ENCODE measurements at places on chromosomes 6 and 20.

DNA sequence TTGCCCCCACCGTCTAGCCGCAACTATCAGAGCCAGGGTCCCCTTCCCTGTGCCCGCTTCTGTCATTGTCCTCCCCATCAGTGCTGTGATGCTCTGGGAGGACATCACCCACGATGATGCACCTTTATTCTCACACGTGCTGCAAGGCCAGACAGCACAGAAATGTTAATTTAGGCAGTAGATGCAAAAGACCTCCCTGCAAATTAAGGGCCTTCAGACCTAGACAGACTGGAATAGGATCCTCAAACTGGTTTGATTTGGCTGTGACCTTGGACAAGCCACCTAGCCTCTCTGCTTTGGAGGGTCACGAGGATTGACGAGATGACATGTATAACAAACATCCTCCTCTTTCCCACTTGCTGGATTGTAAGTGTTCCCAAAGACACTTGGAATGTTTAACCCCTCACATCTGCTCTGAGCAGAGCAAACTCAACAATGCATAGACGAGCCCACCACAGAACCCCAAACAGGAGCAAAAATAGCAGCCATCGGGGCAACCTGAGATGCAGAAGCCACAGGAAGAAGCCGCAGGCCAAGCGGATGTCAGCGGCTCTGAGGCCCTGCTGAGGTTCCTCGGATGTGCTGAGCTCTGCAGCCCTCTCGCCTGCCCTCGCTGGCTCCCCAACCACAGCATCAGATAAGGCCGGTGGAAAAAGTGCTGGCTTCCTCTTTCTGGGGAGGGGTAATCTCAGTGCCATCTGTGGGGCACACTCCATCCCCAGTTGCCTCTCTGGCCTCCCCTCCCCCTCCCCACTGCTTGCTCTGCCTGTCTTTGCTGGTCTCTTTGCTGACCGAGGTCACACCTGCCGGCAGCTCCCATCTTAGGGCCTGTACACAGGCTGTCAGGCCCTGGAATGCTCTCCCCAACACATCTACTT is 35.3 kb downstream of the TOX2 start:
- DNase-seq: peak; percentile 42

- DNase-seq: no peak
These were observed 210.4 kb upstream of the RNF24 start for GRCh38 chr20:4225745-4226144.

GRCh38 chr20:2593756-2594155 is 57.4 kb downstream of the TMC2 start:
- no peak for DNase-seq

DNA sequence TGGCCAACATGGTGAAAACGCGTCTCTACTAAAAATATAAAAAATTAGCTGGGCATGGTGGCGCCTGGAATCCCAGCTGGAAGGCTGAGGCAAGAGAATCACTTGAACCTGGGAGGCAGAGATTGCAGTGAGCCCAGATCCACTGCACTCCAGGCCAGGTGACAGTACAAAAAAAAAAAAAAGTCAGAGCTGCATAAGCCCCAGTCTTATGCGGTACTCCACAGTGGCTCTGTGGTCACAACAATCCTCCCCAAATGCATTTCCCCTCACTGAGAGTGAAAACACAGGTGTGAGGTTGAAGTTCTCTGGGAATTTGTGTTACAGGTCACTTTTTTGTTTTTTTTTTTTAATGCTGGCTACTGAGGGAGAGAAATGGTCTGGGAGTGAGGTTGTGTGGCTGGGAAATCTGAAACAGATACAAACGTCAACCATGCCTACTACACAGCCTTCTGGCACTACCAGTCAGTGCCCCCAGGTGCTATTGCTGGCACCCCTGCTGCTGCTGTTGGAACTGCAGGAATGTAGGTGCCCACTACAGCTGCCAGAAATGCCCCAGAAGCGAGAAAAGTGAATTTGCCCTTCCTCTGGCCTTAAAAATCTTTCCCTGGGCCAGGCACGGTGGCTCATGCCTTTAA is 5.7 kb downstream of the MRPS26 start:
- no peak for DNase-seq

- no peak for DNase-seq
These were observed 2.1 kb downstream of the PTK6 start for GRCh38 chr20:63534831-63535651.

- no peak for DNase-seq
These were observed 7.5 kb downstream of the F13A1 start for GRCh38 chr6:6312901-6313441.

- DNase-seq: no peak
These were observed 470.6 kb downstream of the MAFB start for GRCh38 chr20:40218316-40218969.

- no peak for DNase-seq
These were observed 508 bp downstream of the NOP56 start for GRCh38 chr20:2652724-2653555.

GRCh38 chr6:74577619-74578018 is 628.2 kb downstream of the COL12A1 start:
- DNase-seq: no peak

DNA sequence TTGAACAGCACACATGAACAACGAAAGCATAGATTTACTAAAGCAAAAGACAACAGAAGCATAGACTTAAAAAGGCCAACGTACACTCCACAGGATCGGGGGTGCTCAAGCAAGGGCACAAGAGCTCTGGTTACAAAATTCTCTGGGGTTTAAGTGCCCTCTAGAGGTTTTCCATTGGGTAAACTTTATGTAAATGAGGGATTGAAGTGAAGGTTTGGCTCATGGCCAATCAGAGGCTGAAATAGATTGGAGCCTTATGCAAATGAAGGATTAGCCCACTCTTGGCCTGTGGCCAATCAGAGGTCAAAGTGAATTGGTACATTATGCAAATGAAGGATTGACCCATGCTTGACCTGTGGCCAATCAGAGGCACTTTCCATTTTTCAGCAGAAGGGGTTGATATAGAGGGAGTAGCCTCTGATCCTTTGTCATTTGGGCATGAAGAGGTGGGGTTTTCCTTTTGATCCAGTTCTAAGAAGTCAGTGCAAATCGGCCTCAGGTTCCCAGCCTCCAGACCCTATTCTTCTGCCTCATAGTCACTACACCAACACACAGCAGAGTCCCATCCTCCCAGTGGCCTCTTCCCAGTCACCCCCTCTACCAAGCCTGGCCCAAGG is 244.9 kb downstream of the THBS2 start:
- DNase-seq: no peak

DNA sequence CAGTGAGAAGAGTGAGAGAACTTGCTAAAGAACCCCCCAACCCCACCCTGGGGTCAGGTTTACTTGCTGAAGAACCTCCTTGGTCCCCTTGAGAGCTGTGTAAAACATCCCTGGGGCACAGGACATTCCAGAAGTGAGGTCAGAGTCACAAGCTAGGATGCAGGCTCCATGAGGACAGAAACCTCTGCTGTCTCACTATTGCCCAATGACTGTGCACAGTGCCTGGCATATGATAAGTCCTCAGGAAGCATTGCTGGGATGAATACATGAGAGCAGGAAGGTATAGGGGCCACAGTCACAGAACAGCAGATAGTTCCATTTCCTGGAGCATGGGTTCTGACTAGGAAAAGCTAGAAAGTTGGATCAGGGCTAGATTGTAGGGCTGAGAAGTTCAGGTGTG is 18.4 kb downstream of the NT5E start:
- DNase-seq: no peak

- DNase-seq: no peak
These were observed 47.6 kb upstream of the RNF24 start for GRCh38 chr20:4062721-4063606.

DNA sequence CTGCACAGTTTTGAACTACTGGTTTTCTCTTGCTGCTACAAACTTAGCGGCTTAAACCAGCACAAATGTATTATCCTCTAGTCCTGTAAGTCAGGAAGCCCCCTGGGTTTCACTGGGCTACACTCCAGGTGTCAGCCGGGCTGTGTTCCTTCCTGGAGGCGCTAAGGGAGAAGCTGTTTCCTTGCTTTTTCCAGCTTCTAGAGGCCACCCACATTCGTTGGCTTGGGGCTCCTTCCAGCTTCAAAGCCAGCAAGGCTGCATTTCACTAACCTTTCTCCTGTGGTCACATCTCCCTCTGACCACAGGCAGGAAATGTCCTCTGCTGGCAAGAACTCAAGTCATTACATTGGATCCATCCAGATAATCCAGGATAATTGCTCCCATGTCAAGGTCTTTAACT is 350.6 kb upstream of the PLCB4 start:
- no peak for DNase-seq

- no peak for DNase-seq
These were observed 524.4 kb downstream of the KIF16B start for GRCh38 chr20:16048876-16049275.

GRCh38 chr6:72873433-72873832 is 251.6 kb downstream of the KCNQ5 start:
- no peak for DNase-seq

- DNase-seq: no peak
These were observed 191.9 kb upstream of the SLC35B3 start for GRCh38 chr6:8627085-8627861.

DNA sequence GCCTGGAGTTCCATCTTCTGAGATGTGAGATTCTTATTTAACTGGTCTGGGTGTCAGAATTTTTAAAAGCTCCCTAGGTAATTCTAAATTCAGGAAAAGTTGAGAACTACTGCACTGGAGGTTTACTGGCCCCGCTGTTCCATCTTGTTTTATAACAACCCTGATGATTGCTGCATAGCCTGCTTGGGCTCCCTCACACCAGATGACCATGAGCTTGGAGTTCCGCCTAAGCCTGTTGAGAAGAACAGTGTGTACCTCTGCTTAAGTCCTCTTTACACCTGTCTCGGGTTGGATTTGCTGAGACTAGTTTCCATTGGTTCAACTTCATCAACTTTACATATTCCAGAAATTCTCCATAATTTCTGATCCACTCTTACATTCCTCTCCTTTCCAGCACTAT is 77.9 kb downstream of the FKBP5 start:
- no peak for DNase-seq

DNA sequence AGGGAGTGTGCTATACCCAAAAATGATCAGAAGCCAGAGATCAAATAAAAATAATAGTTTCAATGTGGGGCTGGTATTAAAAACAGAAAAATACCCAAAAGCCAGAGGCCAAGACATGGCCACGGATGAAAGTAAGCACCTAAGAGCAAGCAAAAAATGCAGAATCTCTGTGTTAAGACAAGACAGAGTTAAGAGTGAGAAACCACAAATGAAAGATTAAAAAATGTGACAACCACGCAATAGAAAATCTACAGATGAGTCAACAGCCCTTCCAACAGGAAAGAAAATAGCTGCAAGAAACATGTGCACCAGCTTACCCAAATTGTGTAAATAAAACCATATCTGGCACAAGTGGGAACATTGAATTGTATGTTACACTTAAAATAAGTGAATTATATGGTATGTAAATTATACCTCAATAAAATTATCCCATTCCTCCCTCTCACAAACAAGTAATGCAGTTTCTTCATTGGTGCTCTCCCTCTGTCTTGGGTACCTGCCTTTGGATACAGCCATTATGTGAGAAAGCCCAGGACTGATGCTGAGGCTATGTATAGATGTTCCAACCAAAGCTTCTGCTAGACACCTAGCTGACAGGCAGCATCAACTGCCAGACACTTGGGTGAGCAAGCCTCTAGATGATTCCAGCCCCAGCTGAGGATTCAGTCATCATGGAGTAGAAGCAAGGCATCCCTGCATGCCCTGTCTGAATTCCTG is 55.3 kb upstream of the UFL1 start:
- no peak for DNase-seq

- no peak for DNase-seq
These were observed 17.3 kb upstream of the SNRPB2 start for GRCh38 chr20:16712511-16712947.

DNA sequence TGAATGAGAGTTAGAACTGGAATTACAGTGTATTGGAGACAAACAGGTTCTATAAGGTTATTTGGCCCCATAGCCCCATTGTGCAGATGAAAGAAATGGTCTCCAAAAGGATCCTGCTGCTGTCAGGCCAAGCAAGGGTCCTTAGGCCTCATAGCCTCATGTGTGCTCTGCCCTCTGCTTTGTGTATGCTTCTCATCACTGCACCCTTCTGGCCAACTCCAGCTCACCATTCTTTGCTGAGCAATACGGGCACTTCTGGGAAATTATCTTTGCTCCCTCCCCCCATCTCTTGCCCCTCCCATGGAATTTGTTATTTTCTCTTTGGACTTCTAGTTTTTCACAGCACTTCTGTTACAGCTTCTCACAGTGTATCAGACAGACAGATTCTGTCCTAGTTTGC is 298.8 kb downstream of the FOXA2 start:
- no peak for DNase-seq

GRCh38 chr20:59178983-59179595 is 15.5 kb downstream of the ZNF831 start:
- no peak for DNase-seq

DNA sequence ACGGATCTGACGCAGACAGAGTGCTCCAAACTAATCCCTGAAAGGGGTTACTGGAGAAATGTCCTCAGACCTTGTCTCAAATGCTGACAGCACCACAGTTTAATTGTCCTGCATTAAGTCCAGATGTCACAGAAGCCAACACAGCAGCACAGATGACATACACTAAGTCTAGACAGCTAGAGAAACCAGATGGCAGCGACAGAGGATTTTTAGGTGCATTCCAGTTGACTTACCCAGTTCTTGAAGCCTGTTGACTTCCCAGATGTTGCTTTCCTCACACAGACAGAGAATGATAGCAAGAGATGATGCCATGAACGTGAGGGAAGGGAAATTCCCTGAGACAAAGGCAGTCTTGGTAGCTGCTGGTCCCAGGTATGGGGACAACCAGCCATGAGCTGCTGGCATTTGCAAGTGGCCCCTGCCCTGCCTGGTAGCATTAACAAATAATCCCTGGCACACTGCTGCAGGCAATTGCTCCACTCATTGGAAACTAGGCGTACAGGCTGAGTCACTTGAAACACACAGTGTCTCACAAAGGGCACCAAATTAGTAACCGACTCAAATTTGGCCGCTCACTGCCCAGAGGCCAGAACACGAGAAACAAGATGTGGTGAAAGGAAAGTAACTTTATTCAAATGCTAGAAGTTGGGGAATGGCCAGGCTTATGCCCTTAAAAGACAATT is 52.2 kb downstream of the ADGB start:
- no peak for DNase-seq

- no peak for DNase-seq
These were observed 147.5 kb downstream of the FLRT3 start for GRCh38 chr20:14189794-14190402.

DNA sequence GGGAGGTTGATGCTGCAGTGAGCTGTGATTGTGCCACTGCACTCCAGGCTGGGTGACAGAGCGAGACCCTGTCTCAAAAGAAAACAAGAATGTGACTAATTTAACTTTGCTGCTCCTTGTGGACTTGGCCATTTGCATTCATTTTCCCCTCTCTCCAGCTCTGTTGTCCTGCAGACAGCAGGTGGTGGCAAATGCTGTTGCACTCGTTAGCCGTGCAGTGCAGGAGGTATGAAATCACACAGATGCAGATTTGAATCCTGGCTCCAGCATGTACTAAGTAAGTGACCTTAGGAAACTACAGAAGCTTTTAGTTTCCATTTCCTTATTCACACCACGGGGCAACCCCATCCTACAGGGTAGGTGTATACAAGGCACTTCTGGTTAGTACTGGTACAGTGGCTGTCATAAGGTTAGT is 9.6 kb upstream of the BEND3 start:
- DNase-seq: no peak

- DNase-seq: no peak
These were observed 114.8 kb downstream of the PKHD1 start for GRCh38 chr6:51972659-51973058.
